AG08396 (cell line): ENCODE measurements at places on chromosomes 16 and 17.

- no peak for DNase-seq
Measured at GRCh38 chr17:67569015-67569451, 148.7 kb upstream of the NOL11 start.

- no peak for DNase-seq
Measured at GRCh38 chr17:9557161-9557755, 18.4 kb downstream of the STX8 start.

DNA sequence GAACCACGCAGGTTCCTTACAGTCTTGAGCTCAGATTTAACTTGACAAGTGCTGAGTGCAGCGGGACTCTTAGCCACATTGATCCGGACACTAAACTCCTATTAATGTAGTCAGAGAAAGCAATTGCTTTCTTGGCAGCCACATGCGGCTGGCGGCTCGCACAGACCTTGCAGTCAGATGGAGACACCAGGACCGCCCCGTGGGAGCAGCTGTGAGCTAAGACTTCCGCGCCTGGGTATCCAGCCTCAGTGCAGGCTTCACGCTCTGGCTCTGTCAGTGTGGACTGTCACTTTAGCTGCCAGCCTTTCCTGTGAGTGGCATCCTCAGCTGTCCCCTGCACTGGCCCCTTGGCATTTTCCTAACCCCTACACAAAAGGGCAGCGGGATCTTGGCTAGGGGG lies 80.9 kb upstream of the NLRP1 start:
- DNase-seq, result no peak

DNA sequence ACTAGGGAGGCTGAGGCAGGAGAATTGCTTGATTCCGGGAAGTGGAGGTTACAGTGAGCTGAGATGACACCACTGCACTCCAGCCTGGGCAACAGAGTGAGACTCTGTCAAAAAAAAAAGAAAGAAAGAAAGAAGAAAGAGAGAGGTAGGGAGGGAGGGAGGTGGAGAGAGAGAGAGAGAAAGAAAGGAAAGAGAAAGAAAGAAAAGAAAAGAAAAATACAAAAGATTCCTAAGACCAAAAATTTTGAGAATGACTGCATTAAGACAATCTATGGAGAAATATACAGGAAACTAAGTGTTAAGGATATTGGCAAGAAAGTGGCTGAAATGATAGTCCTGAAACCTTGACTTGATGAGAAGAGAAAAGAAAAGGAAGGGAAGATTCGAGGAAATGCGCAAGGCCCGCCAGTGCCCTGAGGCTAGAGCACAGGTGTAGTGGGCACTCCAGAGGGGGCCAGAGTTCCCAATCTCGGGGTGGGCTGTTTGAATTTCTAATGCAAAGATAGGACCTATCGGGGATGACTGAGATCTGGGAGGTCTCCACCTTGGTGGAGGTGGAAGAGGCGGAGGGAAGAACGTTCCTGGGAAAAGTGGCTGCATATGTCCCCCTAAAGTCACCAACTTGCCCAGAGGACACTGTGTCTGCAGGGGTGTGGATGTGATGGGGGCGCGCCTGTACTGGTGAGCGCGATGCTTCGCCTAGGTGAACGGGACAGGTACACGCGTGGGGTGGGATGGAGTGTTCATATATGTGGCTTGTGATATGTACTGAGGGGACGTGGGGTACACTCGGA lies 654 bp upstream of the SCNN1B start:
- no peak for DNase-seq

GRCh38 chr16:20271893-20272292 lies 55.4 kb downstream of the GP2 start:
- no peak for DNase-seq
